ENCODE measurements at places on chromosomes 7 and 10.
A peak's percentile ranks its signal among the peaks of the same experiment; 100 is the strongest.

DNA sequence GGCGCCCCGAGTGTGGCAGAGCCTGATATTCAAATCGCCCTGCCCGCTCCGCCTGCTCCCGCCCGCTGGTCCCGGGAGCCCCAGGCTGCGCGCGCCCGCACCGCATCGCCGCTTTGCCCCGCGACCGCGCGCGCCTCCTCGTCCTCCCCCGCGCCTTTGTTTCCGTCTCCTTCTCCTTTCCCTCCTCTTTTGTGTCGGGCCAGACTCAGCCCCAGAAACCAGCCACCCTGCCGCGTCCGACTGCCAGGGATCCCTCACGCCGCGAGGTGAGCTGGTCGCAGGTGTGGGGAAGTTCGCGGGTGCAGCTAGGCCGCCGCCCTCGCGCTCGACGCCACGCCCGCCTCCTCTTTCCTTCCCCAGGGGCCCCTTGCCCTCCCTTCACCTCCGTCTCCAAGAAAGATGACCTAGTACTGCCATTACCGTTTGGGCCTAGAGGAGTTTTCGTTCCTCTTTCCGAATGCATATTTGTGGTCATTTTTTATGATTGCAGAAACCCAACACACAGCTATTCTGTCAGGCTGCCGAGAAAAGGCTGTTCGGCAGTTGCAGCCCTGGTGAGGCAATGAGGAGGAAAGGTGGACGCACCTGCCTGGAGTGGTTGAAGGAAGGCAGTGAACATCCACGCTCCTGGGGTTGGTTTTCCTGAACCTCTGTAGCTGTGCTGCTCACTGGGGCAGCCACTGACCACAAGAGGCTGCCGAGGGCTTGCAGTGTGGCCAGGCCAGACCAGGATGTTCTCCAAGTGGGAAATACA, 107.3 kb downstream of the SNX10 start:
- H3K4me1 ChIP-seq: peaks cover 29% of the 10 kb centered on the region
- DNase-seq: peak; percentile 90
- H3K27me3 ChIP-seq: no peaks in the 10 kb centered on the region
- peak overlapping the region; percentile 36 for H3K27ac ChIP-seq
- no peaks in the 10 kb centered on the region for H3K36me3 ChIP-seq

GRCh38 chr7:148702876-148703670, 4.4 kb downstream of the CUL1 start:
- no peak overlapping the region for H3K27ac ChIP-seq
- no peaks in the 10 kb centered on the region for H3K27me3 ChIP-seq
- H3K4me3 ChIP-seq: no peak overlapping the region
- H3K4me1 ChIP-seq: peaks cover 60% of the 10 kb centered on the region

- H3K27ac ChIP-seq: no peak overlapping the region
- H3K27me3 ChIP-seq: no peaks in the 10 kb centered on the region
- H3K36me3 ChIP-seq: no peaks in the 10 kb centered on the region
Measured at GRCh38 chr7:80661729-80662128, 23.3 kb downstream of the CD36 start.

- no peaks in the 10 kb centered on the region for H3K4me1 ChIP-seq
- no peak for DNase-seq
- no peak overlapping the region for H3K4me3 ChIP-seq
- no peak overlapping the region for H3K27ac ChIP-seq
- peaks cover 2% of the 10 kb centered on the region for H3K36me3 ChIP-seq
- no peaks in the 10 kb centered on the region for H3K27me3 ChIP-seq
Measured at GRCh38 chr7:131383417-131384285, 56.0 kb downstream of the MKLN1 start.

GRCh38 chr7:75960372-75960771, 34.0 kb downstream of the TMEM120A start:
- H3K27ac ChIP-seq: no peak overlapping the region
- peaks cover 33% of the 10 kb centered on the region for H3K4me1 ChIP-seq
- no peaks in the 10 kb centered on the region for H3K36me3 ChIP-seq

DNA sequence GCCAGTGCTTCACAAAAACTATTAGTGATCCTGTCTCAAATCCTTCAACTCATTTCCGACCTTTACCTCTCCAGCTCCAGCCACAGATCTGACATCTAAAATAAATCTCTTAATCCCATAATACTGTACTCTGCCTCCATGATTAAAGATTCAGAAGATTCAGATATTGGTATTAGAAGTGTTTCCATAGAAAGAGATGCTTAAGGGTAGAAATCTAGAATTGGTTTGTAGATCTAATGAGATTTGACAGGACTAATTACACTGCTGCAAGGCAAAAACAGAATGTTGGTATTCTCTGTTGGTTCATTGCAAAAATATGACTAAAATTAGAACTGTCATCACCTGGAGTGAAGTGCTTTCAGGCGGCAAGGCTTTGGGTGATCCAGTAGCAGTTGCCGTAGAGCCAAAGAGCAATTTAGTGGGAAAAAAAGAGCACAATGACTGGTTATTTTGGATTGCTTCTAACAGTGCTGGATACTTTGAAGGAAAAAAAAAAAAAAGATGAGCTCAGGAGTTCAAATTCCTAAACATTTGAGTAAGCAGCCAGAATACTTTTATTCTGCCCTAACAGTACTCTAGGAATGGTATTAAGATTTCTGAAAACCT, 940.1 kb upstream of the SORCS1 start:
- no peak for DNase-seq
- H3K27me3 ChIP-seq: no peaks in the 10 kb centered on the region
- H3K36me3 ChIP-seq: no peaks in the 10 kb centered on the region
- H3K4me1 ChIP-seq: peaks cover 11% of the 10 kb centered on the region

DNA sequence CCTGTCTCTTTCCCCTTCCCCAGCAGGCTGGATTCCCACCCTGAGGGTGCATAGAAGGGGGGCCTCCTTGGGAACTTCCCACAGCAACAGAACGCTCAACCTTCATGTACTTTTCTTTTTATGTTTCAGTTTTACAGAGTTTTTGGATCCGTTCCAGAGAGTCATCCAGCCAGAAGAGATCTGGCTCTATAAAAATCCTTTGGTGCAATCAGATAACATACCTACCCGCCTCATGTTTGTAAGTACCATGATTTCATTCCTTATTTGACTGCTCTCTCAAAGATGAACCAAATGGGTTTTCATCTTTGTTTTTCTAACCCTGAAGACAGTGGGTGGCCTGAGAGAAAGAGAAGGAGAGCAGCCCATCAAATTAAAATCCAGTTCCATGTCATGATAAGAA, 46.7 kb downstream of the PLPP4 start:
- H3K27ac ChIP-seq: no peak overlapping the region
- no peaks in the 10 kb centered on the region for H3K27me3 ChIP-seq
- H3K4me1 ChIP-seq: peaks cover 10% of the 10 kb centered on the region
- no peak overlapping the region for H3K4me3 ChIP-seq
- no peak for DNase-seq
- no peaks in the 10 kb centered on the region for H3K36me3 ChIP-seq

DNA sequence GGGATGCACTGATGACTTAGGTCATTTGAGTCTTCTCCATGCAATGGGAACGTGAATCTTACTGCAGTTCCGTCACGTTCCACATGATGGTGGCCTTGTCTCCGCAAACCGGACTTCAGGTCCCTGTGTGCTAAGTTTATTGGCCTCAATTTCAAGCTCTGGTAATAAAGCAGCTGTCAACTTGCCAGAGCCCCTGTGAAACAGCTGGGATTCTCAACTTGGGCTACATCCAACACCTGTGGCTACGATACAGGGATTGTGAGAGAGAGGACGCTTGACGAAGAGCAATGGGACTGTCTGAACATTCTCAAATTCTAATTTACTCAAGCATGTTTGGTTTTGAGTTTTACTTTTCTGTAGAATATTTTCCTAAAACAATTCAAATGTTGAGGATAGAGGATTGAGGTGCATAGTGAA, 174.2 kb downstream of the PTN start:
- H3K36me3 ChIP-seq: no peaks in the 10 kb centered on the region
- no peaks in the 10 kb centered on the region for H3K4me1 ChIP-seq
- H3K27ac ChIP-seq: no peak overlapping the region
- H3K27me3 ChIP-seq: no peaks in the 10 kb centered on the region
- DNase-seq: peak; percentile 82

GRCh38 chr10:20769481-20769880, 127.6 kb downstream of the NEBL start:
- no peaks in the 10 kb centered on the region for H3K27me3 ChIP-seq
- no peaks in the 10 kb centered on the region for H3K4me1 ChIP-seq
- H3K4me3 ChIP-seq: no peak overlapping the region
- no peaks in the 10 kb centered on the region for H3K36me3 ChIP-seq
- no peak overlapping the region for H3K27ac ChIP-seq

DNA sequence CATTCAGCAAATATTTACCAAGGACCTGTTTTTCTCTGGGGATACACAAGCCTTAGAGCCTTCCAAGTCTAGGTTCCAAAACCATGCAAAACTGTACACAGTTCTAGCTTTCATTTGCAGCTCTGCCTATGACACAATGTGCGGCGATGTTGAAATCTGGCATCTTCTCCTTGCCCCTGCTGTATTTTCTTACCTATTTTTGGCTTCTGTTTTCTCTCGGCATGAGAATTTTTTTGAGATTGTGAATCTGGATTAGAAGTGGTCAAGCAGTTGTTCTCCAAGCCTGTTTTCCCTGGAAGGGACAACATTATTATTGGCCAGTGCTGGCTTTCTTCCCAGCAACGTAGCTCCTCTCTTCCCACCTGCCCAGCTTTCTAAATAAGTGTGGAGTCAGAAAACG, 176.3 kb downstream of the CREB5 start:
- H3K4me1 ChIP-seq: peaks cover 5% of the 10 kb centered on the region
- no peak overlapping the region for H3K27ac ChIP-seq
- no peak overlapping the region for H3K4me3 ChIP-seq

- peaks cover 14% of the 10 kb centered on the region for H3K4me1 ChIP-seq
- no peak overlapping the region for H3K27ac ChIP-seq
- H3K36me3 ChIP-seq: no peaks in the 10 kb centered on the region
Measured at GRCh38 chr7:368651-369475, 78.9 kb downstream of the FOXL3 start.

DNA sequence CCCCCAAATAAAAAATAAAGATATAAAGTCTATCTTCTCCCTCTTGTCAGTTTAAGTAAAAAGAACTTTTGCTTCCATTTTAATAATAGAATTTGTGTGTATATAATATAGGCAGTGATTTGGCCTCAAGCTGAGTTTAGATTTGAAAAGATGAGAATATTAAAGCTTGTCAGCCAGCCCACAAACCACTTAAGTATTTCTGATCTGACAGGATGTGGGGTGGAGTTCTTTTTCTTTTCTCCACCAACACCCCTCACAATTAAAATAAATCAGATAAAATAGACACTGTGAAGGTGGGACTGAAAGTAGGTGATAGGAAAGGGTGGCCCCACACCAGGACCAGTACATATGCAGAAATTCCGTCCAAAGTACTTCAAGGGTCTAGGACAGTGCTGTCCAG, 714.1 kb downstream of the AUTS2 start:
- peaks cover 6% of the 10 kb centered on the region for H3K4me1 ChIP-seq
- DNase-seq: no peak
- no peak overlapping the region for H3K27ac ChIP-seq
- H3K4me3 ChIP-seq: no peak overlapping the region
- H3K27me3 ChIP-seq: no peaks in the 10 kb centered on the region

- no peak for DNase-seq
- H3K36me3 ChIP-seq: no peaks in the 10 kb centered on the region
- no peak overlapping the region for H3K27ac ChIP-seq
- H3K4me1 ChIP-seq: no peaks in the 10 kb centered on the region
- H3K27me3 ChIP-seq: no peaks in the 10 kb centered on the region
Measured at GRCh38 chr10:93462881-93463280, 19.3 kb downstream of the MYOF start.

- H3K27ac ChIP-seq: no peak overlapping the region
- H3K4me1 ChIP-seq: no peaks in the 10 kb centered on the region
- H3K36me3 ChIP-seq: no peaks in the 10 kb centered on the region
- no peaks in the 10 kb centered on the region for H3K27me3 ChIP-seq
- no peak for DNase-seq
Measured at GRCh38 chr10:55446441-55447002, 645.5 kb upstream of the PCDH15 start.

GRCh38 chr10:129193148-129193547, 273.9 kb upstream of the MGMT start:
- DNase-seq: no peak
- H3K4me3 ChIP-seq: no peak overlapping the region
- H3K27me3 ChIP-seq: no peaks in the 10 kb centered on the region
- H3K27ac ChIP-seq: no peak overlapping the region
- no peaks in the 10 kb centered on the region for H3K36me3 ChIP-seq

- DNase-seq: no peak
- H3K36me3 ChIP-seq: no peaks in the 10 kb centered on the region
- no peak overlapping the region for H3K4me3 ChIP-seq
- no peaks in the 10 kb centered on the region for H3K4me1 ChIP-seq
- no peaks in the 10 kb centered on the region for H3K27me3 ChIP-seq
- no peak overlapping the region for H3K27ac ChIP-seq
Measured at GRCh38 chr7:133504825-133505224, 251.9 kb downstream of the EXOC4 start.

GRCh38 chr7:92639966-92640365, 49.8 kb upstream of the FAM133B start:
- no peaks in the 10 kb centered on the region for H3K27me3 ChIP-seq
- no peak for DNase-seq
- no peak overlapping the region for H3K27ac ChIP-seq
- no peak overlapping the region for H3K4me3 ChIP-seq

DNA sequence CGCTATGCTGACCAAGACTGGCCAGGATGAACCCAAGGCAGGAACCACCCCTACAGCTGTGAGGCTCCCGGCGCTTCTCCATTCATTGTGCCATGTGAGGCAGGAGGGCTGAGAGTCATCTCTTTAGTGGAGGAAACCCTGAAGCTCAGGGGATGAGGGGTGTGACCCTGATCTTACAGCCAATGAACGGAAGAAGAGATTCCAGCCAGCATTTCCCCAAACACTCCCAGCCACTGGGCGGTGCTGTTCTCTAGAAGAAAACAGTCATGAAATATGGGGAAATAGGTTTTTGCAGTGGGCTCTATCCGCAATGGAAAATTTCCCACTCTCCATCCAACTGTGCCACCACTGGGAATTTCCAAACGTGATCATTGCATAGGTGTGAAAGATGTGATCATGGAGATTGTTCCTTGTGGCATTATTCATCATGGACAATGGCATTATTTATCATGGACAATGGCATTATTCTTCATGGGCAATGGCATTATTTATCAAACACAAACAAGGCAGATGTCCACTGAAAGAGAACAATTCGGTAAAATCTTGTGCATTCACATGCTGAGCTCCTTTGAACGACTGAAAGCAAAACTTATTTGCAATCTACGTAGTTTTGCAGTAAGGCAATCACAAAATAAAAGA, 14.0 kb upstream of the SLC18A2 start:
- DNase-seq: peak; percentile 53
- H3K36me3 ChIP-seq: no peaks in the 10 kb centered on the region
- no peaks in the 10 kb centered on the region for H3K27me3 ChIP-seq
- no peak overlapping the region for H3K27ac ChIP-seq
- no peaks in the 10 kb centered on the region for H3K4me1 ChIP-seq

Data from neural progenitor cell (in vitro differentiated cells).